Iris pigment epithelial cell (primary cell): ENCODE measurements at places on chromosomes 1 and 21.

GRCh38 chr1:222123111-222123510 lies 381.2 kb upstream of the DUSP10 start:
- no peak for DNase-seq

GRCh38 chr1:206136241-206136640 lies 19.1 kb upstream of the AVPR1B start:
- DNase-seq: no peak

GRCh38 chr1:160064746-160065145 lies 5.2 kb downstream of the KCNJ10 start:
- no peak for DNase-seq

GRCh38 chr1:227372726-227373130 lies 54.4 kb upstream of the CDC42BPA start:
- DNase-seq: peak; percentile 88

GRCh38 chr21:39444421-39445180 lies 977 bp downstream of the LCA5L start:
- DNase-seq: peak; percentile 49

DNA sequence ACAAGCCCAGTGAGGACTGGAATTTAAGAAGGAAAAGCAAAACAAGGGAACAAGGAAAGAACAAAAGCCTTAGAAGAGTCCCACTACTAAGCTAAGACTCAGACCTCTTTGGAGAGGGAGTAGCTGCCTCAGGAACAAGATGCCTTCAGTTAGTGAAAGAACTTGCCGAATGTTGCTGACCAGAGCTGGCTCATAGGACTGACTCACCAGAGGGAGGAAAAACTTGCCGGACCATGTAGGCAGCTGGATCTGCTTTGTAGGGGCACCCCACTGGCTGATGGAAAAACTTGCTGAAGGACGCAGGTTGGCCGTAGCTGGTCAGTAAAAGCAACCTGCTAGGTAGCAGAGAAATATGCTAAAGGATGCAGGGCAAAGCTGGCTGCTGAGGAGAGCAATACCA lies 15.3 kb upstream of the ZSWIM5 start:
- peak; percentile 44 for DNase-seq

- peak; percentile 55 for DNase-seq
Measured at GRCh38 chr1:23283667-23284602, 60.1 kb downstream of the HNRNPR start.

DNA sequence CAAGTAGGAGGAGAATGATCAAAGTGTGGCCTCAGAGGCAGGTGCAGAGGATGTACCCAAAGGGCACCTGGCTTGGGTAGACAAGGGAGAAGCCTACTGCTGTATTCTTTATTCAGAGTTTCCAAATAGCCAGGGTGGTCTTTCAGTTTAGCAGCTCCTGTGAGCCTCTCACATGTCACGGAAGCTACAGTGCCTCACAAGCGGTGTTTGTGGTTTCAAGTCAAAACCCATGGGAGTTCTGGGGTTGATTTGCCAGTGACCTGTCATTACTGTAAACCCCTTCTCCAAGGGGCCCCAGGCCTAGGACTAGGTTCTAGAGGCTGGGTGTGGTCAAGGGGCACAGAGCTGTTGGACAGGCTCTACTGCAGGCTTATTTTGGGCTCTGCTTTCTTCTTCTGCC lies 10.2 kb upstream of the IL10 start:
- no peak for DNase-seq

GRCh38 chr1:77533660-77534305 lies 148.7 kb downstream of the ZZZ3 start:
- peak; percentile 78 for DNase-seq

DNA sequence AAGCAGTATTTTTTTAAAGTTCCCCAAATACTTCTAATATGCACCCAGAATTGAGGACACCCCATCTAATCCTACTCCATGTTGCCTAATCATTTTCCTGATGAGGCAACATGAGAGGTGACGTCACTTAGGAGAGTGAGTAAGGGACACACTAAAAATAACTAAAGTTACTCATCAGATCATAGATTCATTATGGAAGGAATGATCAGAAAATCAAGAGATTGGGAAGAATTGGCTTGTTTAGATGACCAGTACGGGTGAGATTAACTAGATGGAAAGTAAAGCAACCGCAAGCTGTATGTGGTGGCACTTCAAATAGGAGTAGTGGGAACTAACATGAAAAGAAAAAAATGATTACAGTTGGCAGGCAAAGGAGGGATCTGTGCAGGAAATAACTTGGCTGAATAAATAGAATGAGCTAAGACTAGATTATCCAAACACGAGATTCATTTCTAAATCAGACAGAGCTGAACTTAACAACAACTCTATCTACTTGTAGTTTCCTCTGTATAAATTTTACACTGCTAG lies 61.4 kb upstream of the CXADR start:
- peak; percentile 92 for DNase-seq

- peak; percentile 73 for DNase-seq
Measured at GRCh38 chr1:151990856-151991198, 2.8 kb downstream of the S100A10 start.

DNA sequence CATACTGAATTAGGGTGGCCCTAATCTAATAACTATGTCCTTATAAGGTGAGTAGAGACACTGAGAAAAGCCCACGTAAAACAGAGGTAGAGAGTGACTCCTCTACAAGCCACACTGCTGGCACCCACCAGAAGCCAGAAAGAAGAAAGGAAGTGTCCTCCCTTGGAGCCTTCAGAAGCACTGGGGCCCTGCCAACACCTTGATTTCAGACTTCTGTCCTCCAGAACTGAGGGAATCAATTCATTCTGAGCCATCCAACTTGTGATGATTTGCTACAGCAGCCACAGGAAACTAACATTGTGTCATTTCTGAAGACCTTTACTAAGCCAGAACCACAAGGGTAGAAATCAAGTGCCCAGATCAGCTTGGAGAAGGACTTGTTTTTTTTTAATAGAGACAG lies 15.0 kb downstream of the GNB1 start:
- no peak for DNase-seq

- DNase-seq: peak; percentile 44
Measured at GRCh38 chr1:155910621-155911121, 478 bp downstream of the RIT1 start.

DNA sequence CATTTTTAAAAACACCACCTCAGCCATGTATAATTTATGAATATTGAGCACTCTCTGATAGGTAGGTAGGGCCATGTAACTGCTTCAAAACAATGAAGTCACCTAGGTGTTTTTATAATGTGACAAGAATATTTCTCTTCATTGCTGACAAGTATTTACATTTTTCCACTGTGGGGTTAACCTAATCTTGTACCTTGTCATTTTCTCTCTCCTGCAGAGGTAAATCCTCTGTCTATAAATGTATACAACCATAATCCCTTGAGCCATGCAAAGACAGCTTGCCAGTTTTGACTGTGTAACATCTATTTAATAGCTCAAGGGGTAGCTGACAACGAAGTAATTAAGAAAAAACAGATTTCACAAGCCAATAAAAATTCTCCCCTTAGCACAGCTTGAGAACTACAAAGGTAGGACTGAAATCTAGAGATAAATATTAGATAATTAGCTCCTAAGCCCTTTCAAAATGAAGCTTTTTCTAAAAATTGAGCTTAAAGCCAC lies 137.6 kb upstream of the POGK start:
- no peak for DNase-seq

- no peak for DNase-seq
Measured at GRCh38 chr1:204574865-204575163, 58.6 kb downstream of the MDM4 start.
